ENCODE measurements at places on chromosomes 3 and 15.

GRCh38 chr3:141237701-141238521 lies 6.3 kb downstream of the PXYLP1 start:
- peak; percentile 23 for DNase-seq

GRCh38 chr3:86257955-86258641 lies 732.9 kb downstream of the VGLL3 start:
- no peak for DNase-seq

GRCh38 chr3:16060358-16060852 lies 114.1 kb upstream of the GALNT15 start:
- DNase-seq, result no peak

DNA sequence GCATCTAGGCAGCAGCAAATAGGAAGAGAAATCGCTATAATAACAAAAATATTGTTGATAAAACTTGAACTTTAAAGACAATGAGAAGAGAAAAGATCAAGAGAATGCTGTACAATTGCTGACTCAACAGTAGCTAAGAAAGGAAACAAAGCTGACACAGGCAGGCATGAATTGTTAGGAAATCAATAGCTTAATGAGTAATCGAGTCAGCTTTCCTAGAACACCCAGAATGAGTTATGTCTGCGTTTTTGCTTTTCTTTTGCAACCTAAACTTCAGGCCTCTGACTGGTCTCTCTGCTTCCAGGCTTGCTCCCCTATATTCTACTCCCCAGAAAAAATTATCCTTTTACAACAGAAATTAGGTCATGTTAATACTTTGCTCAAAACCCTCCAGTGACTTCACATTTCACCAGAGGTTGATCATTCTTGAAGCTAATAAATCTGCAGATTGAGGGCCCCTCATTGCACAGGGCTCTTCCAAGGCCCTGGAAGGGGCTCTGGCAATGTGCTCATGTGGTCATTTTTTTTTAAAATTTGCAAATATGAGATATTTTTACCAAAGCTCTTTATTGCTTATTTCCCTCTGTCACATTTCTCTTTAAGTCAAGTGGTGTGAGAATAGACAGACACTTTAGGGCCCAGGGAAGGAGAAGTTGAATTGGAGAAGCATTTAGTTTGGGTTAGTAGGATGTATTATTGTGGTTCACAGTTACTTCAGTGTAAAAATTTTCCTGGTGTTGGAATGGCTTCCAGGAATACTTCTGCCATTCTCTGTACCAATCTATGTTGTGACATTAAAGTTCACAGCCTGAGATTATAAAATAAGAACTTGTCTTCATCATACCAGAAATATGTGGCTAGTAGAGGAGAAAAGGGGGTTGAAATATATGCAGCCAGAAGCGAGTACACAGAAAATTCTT lies 116.3 kb downstream of the TMCO5A start:
- DNase-seq, result no peak

GRCh38 chr3:9340472-9340902 lies 22.4 kb upstream of the THUMPD3 start:
- no peak for DNase-seq

GRCh38 chr15:96029172-96029571 lies 301.3 kb upstream of the NR2F2 start:
- no peak for DNase-seq

DNA sequence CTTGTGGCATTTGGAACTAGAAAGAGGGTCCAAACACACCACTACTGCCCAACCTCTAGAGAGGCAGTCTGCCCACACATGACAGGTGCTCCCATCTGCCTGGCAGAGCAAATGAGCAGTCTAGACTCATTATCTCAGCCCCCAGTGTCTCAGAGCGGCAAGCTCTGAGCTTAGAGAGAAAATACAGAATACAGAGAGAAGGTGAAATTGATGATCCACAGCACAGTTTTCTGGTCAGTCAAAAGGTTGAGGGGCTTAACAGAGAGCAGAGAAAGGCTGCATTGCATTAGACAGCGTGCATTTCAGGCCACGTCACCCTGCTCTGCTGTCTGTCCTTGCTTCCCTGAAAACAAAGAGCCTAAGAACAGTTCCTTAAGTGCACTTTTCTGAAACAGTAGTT lies 135.1 kb downstream of the KCNMB2 start:
- DNase-seq, result no peak

GRCh38 chr15:66592505-66593218 lies 26.9 kb upstream of the LCTL start:
- DNase-seq, result no peak

DNA sequence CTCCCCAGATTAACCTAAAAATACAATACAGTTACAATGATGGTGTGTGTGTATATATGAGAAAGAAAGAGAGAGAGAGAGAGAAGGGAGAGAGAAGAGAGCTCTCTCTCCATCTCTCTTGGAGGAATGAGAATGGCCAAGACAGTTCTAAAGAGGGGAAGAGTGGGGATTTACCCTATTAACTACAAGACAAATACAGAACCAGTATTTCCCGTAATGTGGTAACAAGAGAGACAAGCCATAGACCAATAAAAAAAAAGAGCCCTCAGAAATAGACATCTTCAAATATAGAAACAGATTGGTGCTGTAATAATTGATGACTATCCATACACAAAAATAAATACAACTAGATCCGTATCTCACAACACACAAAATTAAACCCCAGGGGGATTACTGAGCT lies 87.0 kb downstream of the NSMCE3 start:
- no peak for DNase-seq

GRCh38 chr15:71643918-71644317 lies 166.4 kb upstream of the NR2E3 start:
- no peak for DNase-seq

DNA sequence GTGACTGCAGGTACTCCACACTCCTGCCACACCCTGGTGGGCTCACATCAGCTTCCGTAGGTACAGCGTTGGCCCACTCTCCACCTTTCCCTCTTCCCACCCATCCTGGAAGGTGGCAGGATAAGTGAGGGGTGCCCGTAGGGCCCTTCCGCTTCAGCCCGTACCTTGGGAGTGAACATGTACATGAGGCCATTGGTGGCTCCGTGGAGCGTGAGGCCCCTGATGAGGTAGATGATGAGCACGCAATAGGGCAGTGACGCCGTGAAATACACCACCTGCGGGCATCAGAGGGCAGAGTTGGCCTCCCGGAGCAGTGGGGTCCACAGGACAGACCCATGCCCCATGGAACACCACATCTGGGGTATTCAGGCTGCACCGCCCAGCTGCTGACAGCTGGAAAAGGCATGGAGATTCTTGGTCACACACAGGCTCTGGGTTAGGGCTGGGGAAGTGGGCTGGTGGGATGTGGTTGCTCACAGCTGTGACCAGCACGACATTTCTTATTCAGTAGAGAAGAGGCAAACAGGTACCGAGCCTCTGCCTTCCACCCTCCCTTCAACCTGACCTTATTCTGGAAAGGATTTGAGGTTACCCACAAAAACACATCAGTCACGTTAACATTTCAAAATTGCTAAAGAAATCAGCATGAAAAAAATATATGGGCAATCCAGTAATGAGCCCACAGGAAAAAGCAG lies 23.8 kb downstream of the SLC6A20 start:
- DNase-seq, result no peak

DNA sequence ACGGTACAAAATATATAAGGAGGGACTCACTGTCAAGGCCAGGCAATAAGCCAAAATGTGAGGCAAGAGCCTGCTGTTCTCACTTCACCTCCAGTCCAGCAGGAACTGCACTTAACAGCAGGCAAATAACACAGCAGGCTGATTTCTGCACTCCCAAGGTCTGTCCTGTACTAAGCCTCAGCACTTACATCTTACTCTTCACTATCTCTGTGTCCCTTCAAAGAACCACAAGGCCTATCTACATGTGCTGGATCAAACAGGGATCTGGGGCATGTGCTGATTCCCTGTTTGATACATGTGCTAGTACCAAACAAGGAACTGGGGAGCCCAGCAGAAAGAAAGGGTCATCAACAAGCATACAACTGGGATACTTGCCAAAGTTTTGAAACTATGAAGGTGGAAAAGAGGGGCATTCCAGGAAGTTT lies 22.2 kb downstream of the UACA start:
- DNase-seq, result no peak

GRCh38 chr15:31304751-31305365 lies 21.8 kb upstream of the KLF13 start:
- no peak for DNase-seq

- no peak for DNase-seq
Measured at GRCh38 chr3:7190095-7190494, 329.2 kb downstream of the GRM7 start.

- DNase-seq, result no peak
Measured at GRCh38 chr3:141812084-141812483, 48.9 kb downstream of the GRK7 start.

GRCh38 chr3:183044547-183045229 lies 54.6 kb downstream of the MCCC1 start:
- no peak for DNase-seq

DNA sequence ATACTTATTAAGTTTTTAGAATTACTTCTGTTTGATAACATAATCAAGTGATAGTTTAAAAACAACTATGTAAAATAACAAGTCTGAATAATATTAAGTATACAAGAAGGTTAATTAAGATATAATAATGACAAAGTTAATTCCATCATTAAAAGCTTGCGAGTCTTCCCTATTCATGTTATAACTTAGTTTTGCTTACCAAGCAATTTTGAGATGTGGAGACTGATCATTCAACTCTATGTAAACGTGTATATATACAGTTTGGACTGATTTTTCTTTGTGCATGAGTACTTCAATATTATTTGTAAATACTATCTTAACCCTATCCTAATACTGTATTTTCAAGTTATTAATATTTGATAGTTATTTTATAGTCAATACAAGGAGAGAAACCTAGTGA lies 870.9 kb downstream of the GBE1 start:
- no peak for DNase-seq

DNA sequence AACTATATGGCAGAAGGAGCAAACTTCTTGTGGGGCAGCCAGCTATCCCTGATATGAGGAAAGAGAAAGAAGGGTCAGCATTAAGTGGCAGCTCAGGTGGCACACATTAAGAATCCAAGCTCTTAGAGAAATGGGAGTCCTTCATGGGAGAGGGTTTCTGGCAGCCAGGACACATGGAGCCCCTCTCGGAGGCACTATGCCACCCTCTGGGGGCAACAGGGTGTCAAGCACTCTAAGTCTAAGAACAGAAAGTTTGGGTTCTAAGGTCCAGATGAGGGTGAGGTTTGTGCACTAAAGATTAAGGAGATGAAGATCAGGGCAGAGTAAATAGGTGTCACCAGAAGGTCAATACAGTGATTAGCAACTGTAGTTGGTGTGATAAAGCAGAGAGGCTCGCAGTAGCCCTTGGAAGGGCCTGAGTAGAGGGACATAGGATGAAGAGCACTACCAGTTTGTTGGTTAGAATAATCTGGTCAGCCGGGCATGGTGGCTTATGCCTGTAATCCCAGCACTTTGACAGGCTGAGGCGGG lies 89.3 kb downstream of the ST6GAL1 start:
- no peak for DNase-seq

DNA sequence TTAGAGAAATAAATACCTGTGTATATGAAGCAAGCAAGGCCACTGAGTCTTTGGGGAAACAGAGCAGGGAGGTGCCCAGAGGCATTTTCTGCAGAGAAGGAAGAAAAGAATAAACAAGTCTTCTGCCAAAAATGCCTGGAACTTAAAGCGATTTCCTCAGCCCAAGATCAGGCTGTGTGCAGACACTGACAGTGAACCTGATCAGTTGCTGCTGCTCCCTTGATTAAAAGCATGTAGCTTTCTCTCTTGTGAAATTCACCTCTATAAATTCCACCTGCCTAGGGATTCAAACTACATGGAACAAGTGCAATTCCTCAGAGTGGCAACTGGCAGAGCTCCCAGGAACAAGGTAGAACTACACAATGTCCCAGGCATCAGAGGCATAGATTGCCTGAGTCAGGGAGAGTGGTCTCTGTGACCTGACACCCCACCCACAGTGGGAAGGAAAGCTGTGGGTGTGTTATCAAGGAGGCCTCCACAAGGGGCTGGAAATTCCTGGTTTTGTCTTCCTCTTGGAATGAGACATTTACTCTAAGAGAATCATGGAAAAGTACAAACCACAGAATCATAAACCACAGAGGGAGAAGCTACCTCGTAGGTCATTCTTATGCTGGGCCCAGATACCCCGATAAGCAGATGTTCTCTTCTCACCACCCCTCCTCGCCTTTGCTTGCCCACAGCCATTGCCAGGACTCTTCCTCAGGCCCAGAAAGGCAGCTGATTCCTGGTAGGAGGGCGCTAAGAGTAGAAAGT lies 1.8 kb upstream of the ZBTB38 start:
- DNase-seq, result no peak

- no peak for DNase-seq
Measured at GRCh38 chr15:95346721-95347475, 983.6 kb upstream of the NR2F2 start.

DNA sequence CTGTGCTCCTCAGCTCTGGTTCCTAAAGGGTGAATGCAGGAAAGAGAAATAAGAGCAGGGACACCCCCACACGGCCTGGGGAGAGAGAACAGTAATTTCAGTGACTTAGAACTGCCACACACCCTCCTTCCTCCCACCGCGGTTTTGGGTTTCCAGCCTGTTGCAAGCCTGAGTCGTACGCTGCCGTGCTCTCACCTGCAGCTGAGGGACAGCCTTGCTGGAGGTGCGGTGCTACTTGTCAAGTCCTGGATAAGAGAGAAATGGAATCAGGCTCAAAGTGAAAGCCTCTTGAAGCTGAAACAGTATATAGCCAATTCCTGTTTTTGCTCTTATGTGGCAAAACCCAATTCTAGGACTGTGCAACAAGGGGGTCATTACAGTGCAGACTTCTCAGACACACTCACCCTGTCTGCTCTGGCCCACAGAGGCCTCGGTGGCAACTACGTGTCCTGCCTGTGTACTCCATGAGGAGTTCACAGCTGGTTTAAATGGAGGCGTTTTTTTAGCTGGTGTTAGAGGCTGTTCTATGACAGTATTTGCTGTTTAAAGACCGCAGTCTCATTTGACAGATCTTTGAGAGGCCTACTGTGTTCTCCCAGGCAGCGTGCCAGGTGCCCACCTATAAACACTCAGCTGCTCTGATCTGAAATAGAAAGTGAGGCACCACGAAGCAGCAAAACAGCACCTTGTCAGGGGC lies 42.9 kb downstream of the TBC1D2B start:
- DNase-seq, result no peak

DNA sequence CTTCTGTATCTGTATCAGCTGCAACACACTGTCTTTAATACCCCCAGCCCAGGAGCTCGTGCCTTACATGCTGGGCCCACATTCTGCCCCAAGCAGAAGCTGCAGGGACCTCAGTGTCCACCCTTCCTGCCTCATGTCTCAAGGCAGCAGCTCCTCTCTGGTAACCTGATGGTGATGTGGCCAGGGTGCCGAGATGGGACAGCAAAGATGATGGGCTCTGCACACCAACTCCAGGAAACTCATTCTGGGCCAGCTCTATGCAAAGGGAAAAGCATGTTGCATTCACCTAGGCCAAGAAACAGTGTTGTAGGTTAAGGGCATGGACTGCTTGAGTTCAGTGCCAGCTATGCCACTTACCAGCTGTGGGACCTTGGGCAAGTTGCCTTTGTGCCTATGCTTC lies 79.5 kb upstream of the PRR23C start:
- no peak for DNase-seq

GRCh38 chr15:52445553-52445952 lies 83.1 kb downstream of the MYO5A start:
- no peak for DNase-seq
